ENCODE measurements at places on chromosomes 4 and X.
A peak's percentile ranks its signal among the peaks of the same experiment; 100 is the strongest.

DNA sequence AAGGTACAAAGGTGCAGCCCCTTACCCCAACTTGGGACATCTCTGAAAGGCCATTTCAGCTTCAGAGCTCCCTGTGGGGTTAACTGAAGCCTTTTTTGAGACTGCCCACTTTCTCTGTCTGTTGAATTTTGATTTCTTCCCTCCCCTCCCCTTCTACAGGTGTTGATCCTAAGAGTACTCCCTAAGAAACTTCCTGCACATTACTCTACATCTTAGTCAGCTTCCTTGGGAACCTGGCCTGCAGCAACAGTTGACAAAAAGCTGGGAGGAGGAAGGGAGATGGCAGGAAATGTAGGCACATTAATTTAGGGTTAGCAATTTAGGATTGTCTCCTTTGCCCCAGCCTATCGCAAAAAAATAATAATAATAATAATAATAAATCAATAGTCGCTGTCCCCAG lies 1.2 kb upstream of the IDS start:
- H3K4me3 ChIP-seq, result no peak overlapping the region
- peaks cover 24% of the 10 kb centered on the region for H3K4me1 ChIP-seq
- no peak overlapping the region for H3K27ac ChIP-seq

- H3K4me1 ChIP-seq, result peaks cover 34% of the 10 kb centered on the region
- peak overlapping the region; percentile 71 for H3K27ac ChIP-seq
- no peaks in the 10 kb centered on the region for H3K27me3 ChIP-seq
- H3K36me3 ChIP-seq, result no peaks in the 10 kb centered on the region
These were observed 409 bp upstream of the MPP1 start for GRCh38 chrX:154805696-154806091.

- peaks cover 9% of the 10 kb centered on the region for H3K27me3 ChIP-seq
- H3K36me3 ChIP-seq, result no peaks in the 10 kb centered on the region
- H3K4me3 ChIP-seq, result no peak overlapping the region
- no peak overlapping the region for H3K27ac ChIP-seq
- no peak for DNase-seq
These were observed 9.1 kb downstream of the SLIT2 start for GRCh38 chr4:20260821-20261220.

- no peaks in the 10 kb centered on the region for H3K4me1 ChIP-seq
- no peak overlapping the region for H3K27ac ChIP-seq
- no peak overlapping the region for H3K4me3 ChIP-seq
- no peak for DNase-seq
- no peaks in the 10 kb centered on the region for H3K36me3 ChIP-seq
- H3K27me3 ChIP-seq, result no peaks in the 10 kb centered on the region
These were observed 109.1 kb downstream of the TASL start for GRCh38 chrX:30468471-30468870.

Data from activated CD4-positive, alpha-beta T cell treated with anti-CD3 and anti-CD28 coated beads, Interleukin-2, amount 10 ng/mL, durations not matched to agents 24 days and 14 days (primary cell).